Body of pancreas (tissue), 4 donors: ENCODE measurements at places on chromosomes 3 and 15.

DNA sequence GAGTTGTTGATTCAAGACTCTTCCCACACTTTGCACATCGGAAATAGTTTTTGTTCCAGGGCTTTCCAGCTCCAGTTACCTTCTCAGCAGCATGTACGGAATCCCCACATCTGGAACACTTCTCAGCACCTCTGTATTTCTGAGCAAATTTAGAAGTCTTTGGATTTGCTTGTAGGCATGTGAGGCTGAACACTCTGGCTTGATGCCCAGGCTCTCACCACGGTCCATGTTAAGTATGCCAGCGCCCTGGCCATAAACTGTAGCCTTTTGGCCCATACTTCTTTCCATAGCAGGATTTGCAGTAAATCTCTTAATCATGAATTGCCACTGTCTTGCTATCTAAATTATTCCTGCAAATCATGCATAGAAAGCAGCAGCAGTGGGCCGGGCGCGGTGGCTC is 24.4 kb downstream of the ATP2C1 start:
- no peak for DNase-seq

DNA sequence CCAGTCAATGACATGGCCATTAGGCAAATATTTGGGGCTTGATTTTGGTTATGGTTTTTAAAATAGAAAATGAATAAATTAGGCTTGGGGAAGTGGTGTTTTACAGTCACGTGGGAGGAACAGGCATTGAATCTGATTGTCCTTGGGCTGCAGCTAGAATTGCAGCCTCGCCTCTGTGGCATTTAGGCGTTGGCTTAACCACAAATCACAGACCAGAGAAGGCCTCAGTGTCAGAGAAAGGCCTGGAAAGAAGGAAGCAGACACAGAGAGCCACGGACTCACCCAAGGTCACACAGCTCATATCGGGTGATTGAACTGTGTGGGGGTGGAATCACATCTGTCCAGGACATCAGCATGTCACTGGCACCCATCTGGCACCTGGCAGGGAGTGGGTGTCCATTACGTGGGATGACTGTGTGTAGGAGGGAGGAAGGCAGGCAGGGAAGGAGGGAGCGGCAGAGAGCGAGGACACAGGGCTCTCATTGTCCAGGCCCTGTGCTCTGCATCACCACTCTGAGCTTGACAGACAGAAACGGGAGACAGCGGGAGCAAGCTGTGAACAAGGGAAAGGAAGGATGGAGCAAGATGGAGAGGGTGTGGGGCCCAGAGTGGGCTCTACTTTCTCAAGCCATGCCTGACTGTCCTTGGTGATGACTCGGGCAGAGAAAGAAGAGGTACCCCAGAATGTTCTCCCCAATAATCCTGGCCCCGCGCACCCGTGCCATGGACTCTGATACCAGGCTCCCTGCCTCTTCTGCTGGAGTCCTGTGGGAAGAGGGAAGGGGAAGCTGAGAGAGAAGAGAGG is 186.4 kb downstream of the FAM43A start:
- no peak for DNase-seq

GRCh38 chr15:69719527-69720240 is 267.1 kb downstream of the RPLP1 start:
- no peak for DNase-seq

DNA sequence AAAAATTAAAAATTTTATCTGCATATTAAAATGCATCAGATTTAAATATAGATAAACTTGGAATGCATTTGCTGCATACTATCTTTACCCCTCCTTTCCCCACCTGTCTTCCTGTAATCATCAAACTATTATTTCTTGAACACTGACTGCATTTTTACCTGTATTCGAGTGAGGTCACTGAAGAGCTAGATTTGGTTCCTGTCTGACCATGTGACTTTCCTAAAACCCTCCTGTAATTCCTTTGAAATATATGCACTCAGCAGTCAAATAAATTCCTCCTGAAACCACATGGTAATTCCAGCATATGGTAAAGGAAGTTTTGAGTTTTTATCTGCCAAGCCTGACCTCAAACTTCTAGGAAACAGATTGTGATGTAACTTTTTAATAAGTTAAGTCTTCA is 445.6 kb upstream of the FRG2C start:
- DNase-seq = no peak

DNA sequence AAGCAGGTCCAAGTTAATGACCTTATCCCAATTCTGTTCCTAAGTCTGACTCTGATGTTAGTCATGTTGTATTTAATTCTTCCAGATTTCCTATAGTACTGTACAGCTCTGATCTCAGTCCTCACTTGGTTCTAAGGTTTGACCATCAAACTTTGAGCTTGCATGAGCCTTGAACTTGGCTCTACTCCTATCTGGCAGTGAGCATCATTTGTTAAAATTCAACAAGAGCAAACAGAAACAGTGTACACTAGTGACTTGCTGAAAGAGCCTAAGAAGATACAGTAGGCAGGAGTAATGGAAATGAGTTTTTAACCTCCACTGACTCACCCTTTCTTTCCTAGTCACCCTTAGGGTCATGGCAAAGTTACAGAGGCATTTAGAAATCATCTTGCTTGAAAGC is 451.1 kb upstream of the TPRG1 start:
- DNase-seq = no peak

GRCh38 chr15:33013827-33014445 is 180.6 kb downstream of the FMN1 start:
- DNase-seq = no peak

- no peak for DNase-seq
Measured at GRCh38 chr15:66394472-66394871, 7.8 kb downstream of the MAP2K1 start.

DNA sequence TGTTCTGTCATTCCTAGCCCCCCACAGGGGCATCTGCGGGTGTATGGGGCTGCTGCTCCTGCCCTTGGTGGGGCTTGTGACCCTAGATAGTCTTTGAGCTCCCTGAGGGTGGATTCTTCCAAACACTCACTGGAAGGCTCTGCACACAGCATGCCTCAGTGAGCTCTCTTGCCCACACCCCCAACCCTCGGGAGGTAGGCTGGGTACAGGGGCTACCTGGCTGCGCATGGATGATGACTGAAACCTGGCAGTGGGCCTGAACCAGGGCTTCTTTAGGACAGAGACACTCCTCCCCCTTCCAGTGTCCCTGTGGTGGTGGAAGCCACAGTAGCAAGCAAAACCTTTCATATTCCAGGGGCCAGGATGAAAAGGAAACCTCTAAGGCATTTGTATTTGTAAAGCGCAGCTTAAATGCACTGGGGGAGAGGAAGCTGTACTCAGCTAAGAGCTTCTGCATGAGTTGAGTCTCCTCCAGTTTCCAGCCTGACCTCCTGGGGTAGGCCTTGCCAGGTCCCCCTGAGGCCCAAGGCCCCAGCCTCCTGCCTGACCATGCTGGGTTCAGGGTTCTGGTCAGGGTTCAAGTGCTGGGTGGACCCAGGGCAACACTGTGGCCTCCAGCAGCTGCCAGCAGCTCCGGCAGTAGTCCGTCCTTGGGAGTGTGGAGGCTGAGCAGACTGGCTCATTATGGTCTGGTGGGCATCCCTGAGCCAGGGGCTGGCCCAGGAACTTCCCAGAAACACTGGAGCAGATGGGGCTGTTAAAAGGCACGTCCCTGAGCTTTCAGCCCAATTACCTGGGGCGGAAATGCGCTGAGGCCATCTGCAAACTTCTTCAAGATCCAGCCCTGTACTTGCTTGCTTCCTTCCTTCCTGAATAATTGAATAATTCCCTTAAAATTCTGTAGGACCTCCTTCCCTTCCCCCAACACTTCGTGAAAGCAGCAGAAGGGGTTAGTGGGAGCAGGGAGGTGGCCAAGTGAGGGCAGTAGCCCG is 89.7 kb downstream of the HMG20A start:
- no peak for DNase-seq

- no peak for DNase-seq
Measured at GRCh38 chr15:85606738-85607137, 188.0 kb downstream of the KLHL25 start.

GRCh38 chr15:87816016-87816415 is 440.5 kb downstream of the NTRK3 start:
- DNase-seq = no peak
